Renal cortical epithelial cell (primary cell): ENCODE measurements at places on chromosomes 7 and 10. TPM values are rescaled to one million over a fixed set of nuclear protein-coding genes. Genes with fewer than 3 reads are reported as not detected.

CALCR gene
- 0.17 and 2.8 TPM in 2 replicates for total RNA-seq

DNA sequence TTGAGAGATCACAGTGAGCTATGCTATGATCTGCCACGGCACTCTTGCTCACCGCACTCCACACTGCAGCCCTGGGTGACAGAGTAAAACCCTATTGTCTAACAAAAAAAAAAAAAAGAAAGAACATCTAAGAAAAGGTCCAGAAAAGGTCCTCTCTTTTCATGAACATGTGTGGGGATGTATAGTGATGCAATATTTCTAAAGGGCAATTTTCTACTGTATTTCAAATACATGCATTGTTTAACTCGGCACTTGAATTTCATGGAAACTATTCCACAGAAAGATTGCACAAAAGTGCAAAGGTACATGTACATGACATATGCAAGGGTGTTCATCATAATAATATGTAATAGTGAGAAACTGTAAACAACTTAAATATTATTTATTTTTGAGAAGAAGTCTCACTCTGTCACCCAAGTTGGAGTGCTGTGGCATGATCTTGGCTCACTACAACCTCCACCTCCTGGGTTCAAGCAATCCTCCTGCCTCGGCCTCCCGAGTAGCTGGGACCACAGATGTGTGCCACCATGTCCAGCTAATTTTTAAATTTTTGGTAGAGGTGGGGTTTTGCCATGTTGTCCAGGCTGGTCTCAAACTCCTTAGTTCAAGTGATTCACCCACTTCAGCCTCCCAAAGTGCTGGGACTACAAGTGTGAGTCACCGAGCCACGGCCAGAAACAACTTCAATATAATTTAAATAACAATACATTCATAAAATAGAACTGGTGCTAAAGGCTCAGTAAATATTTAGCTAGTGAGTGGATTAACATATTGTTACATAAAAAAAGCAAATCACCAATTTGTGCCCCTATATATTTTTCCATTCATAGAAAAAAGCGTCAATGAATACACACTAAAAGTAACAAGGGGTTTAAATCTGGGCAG lies 1.3 kb upstream of the PPRC1 start:
- peak; percentile 44 for DNase-seq

DNA sequence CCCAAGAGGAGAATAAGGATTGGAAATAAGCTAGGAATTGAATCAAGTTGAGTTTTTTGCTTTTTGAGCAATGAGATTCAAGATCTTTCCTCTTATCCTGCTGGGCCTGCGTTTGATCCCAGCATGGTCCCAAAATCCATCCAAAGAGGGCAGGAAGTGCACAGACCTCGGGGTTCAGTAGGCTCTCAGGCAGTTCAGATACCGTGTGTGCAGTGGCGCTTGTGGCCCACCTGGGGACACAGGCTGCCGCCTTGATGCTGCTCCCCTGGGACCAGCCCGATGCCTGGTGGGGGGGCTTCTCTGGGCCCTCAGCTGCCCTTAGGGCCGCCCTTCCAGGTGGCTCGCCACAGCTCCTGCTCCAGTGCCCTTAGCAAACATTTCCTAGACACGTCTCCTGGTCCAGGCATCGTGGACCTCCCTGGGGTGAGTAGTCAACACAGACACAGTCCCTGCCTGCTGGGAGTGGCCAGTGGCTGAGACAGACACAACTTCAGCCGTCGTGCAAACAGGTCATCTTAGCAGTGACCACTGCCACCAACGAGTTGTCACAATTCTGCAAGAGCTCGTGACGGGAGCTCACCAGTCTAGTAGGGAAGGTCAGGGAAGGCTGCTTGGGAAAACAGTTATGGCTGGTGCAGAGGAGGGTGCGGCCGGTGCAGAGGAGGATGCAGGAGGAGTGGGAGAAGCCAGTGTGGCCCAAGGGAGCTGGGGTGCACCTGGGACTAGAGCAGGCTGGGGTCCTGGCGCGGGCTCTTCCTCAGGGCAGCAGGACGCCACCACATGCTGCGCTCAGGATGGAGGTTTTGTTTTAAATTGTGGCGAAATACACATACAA lies 21.7 kb upstream of the JAKMIP3 start:
- no peak for DNase-seq

- DNase-seq = no peak
Measured at GRCh38 chr7:64888901-64889685, 14.0 kb upstream of the ZNF273 start.

GRCh38 chr10:129277084-129277483 lies 190.0 kb upstream of the MGMT start:
- no peak for DNase-seq

GRCh38 chr7:116028787-116029186 lies 1.8 kb downstream of the TFEC start:
- DNase-seq = no peak

DNA sequence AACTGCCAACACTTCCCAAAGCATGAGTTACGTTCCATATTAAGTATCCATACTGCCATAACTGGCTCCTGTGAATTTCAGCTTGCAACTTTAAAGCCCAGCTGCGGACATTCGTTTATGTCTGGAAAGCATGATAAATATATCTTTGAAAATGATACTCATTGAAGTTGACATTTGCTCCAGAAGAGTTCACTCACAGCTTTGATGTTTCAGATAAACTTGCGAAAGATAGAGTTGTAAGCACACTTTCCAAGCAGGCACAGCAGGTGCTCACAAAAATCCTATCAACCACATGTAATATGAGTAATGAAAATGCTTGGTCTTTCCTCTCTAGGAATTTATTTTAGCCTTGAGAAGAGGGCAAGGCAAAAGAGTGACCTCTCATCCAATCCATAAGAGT lies 4.5 kb downstream of the CHCHD3 start:
- DNase-seq = no peak

- DNase-seq = no peak
Measured at GRCh38 chr7:27095050-27095896, 527 bp downstream of the HOXA1 start.

DNA sequence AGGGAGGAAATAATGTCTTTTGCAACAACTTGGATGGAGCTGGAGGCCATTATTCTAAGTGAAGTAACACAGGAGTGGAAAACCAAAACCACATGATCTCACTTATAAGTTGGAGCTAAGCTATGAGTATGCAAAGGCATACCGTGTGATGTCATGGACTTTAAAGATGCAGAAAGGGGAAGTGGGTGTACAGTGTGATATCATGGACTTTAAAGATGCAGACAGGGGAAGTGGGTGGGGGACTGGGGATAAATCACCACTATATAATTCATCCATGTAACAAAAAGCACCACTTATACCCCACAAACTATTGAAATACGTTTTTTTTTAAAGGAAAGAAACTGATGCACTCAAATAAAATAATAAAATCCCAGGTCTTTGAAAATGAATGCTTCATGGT lies 29.5 kb downstream of the LYZL2 start:
- DNase-seq = no peak

DNA sequence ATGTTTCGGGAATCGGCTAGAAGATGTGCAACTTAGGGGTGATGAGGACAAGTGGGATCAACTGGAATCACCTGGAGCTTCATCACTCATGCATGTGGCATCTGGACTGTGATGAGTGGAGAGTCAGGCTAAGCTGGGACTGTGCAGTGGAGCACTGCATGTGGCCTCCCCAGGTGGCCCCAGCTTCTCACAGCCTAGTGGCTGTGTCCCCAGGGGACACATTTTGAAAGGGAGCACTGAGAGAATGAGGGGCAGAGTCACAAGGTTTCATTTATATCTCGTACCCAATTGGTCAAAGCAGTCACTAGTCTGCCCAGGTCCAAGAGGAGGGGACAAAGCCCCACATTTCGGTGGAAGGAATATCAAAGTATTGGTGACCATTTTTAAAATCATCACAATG lies 54.8 kb upstream of the TCF7L2 start:
- DNase-seq = no peak

- DNase-seq = no peak
Measured at GRCh38 chr7:100493476-100494264, 9.9 kb downstream of the NYAP1 start.

DNA sequence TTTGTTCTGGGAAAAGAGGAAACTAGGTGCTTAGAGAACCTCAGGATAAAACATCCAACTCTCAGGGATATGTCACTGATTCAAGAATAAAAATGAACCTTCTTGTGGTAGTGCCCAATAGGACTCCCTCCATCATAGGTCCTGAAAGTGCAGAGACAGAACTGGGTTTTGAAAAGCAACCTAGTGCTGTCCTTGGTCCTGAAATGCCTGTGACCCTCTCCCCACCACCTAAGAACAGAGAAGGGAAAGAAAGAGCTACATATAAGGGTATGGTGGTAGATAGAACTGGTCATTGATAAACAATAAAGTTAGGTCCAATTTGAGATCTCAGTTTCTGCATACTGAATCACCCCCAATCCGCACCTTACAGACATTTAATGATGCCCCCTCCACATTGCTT lies 953.3 kb downstream of the XPNPEP1 start:
- peak; percentile 23 for DNase-seq

DNA sequence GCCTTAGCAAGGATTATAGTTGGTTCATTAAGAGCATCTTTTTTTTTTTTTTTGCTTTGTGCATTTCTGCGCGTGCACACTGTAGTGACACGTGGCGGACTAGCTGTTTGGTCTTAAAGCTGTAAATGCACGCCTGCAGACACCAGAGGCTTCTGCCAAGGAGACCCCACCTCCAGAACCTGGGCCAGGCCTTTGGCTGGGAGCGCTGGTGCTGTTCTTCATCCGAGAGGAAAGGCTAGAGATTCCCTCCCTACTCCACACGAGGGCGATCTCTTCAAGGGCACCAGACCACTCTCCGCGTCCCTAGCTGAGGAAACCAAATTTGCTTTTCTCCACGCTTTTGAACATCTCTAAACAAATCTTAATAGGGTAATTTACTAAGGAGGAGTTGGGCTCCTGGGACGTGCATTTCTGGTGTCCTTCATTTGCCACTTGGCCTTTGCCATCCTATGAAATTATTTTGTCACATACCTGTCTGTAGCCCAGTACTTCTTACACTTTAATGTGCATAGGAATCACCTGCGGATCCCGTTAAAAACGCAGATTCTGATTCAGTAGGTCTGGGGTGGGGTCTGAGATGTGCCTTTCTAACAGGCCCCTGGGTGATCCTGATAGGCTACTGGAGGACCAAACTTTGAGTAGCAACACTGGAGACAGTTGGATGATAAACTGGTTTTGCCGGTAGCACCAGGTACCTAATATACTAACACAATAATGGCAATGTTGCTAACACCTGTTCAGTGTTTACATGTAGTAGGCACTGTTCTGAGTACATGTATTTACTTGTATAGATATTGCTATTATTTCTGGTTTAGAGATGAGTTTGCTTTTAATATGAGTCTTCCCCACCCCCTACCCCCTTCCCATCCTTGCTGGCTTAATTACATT lies 1.3 kb upstream of the SLC26A5 start:
- DNase-seq = peak; percentile 34

DNA sequence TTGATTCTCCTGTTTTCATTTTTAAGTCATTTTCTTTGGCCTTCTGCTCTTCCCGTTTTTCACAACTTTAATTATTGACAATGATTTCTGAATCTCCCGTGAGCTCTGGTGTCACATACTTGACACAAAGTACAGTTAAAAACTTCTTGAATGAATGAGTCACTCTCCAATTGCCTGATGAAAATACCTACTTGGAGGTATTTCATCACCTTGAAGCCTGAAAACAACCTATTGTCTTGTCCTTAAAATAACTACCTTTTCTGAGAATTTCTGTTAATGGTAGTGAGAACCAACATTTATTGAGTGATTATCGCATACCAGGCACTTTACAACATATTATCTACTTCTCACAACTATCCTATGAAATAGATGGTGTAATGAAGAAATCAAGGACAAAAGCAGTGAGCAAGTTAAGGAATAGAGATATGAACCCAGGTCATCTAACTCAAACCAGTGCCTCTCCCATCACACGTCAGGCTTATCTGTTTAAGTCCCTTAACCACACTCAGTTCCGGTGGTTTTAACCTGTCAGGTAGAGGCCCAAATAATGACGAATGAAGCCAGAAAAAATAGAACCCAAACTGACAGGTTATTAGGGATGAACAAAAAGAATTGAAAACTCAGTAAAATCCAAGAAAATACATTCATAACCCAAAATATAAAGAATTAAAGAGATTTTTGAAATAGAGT lies 11.6 kb downstream of the BET1 start:
- peak; percentile 80 for DNase-seq

DNA sequence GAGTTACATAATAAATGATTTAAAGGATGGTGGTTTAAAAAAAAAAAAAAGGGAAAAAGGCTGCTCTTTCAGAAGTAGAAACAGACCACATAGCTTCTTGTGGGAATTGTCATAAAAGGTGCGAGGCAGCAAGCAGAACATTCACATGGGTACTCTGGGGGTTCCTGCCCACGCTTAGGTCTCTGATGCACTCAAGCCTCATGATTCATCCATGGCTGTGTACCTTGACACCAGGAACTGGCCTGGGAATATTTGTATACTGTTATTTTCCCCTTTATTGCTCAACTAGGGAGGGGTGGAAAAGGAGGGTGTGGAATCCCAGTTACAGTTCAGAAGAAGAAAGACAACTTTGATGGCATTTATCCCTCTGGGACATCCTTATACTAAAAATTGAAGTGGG lies 4.0 kb downstream of the PON2 start:
- peak; percentile 99 for DNase-seq

DNA sequence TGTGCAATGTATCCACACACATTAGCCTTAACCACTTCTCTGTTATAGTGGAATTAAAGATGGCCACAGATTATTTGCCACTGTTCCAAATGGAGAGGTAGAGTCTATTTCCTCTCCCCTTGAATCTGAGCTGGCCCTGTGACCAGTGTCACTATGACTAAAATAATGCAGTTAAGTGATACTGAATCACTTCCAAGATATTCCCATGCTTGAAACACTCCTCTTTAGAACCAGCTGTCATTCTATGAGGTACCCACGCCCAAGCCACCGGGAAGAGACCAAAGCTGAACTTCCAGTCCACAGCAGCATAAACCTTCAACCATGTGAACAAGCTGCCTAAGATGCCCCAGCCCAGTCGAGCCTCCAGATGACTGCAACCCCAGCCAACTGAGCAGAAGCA lies 2.1 kb upstream of the DHX32 start:
- no peak for DNase-seq

DNA sequence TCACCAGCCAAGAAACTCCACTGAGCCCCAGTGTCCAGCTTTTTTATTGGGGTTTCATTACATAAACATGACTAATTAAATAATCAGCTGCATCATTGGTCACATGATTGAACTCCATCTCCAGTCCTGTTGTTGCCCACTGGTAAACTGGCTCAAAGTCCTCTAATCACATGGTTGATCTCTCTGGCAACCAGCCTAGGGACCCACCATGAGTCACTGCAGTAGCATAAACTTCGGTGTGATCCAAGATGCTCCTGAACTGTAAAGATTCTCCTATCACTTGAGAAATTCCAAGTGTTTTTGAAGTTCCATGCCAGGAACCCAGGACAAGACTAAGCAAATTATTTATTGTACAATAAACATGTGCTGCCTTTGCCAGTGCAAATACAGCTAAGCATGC lies 130.4 kb upstream of the AUTS2 start:
- DNase-seq = no peak

GRCh38 chr10:96341219-96342182 lies 17.3 kb downstream of the OPALIN start:
- DNase-seq = no peak

DNA sequence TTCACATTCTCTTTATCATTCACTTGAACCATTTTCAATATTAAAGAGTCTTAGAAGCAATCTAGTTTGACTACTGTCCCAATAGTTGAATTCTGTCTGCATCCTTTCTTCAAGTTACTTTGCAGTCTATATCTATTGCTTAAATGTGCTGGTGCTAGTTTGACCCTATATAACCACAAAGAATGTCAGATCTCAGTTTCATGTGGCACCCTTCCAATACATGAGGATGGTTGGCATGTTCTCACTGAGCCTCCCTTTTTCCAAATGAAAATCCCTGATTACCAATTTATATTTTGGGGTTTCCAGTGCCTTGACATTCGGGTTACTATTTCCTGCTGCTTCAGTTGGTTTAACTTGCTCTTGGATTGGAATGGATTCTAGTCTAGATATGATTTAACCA lies 292.7 kb downstream of the EXOC4 start:
- peak; percentile 18 for DNase-seq
